ENCODE measurements at places on chromosomes 16 and 17.
A peak's percentile ranks its signal among the peaks of the same experiment; 100 is the strongest.

DNA sequence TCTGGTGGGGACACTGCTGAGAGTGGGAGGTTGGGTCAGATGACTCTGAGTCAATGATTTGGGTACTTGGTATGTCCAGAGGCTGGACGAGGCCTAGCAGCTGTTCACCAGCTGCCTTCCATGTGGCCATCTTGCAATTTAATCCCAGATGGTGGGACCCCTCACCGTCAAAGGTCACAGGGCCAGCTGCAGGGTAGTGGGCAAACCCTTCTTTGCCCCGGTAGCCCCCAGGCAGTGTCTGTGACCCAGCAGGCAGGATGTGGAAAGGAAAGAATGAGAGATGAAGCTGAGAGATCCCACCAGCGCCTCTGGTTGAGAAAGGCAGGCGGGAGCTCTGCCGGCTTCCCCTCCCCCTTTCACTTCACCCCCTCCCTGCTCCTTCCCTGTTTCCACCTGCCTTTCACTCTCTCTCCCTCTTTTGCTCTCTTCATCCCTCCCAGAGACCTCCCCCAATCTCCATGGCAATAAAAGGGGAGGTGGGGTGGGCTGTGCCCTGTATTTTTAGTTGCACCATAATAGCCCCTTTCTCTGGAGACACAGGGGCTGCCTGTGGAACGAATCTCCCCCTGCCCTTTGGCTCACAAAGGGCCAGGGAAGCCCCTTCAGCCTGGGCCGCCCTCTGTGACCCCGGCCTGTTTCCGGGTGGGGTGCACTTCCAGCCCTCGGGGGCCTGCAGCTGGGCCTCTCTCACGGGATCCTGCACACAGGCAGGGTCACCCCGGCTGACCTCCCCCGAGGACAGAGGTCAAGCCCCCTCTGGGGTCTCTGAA is 20.2 kb downstream of the CDK5RAP3 start:
- no peak for DNase-seq

GRCh38 chr17:37463039-37463438 is 26.7 kb upstream of the DUSP14 start:
- DNase-seq, result no peak

DNA sequence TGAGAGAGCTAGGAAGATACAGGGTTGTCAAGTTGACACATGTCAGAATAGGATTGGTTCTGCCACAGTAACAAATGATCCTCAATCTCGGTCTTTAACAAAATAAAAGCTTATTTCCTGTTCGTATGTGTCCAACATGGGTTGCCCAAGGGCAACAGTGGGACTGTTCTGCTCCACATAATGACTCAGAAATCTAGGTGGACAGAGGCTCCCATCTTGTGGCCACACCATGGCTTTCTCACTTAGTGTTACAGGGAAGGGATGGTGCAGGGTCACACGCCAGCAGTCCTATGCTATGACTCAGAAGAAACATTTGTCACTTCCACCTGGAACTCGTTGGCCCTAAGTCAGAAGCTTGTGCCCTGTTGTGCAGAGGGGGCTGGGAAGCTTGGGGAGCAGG is 364.9 kb downstream of the SNX29 start:
- no peak for DNase-seq

GRCh38 chr16:58684001-58684353 is 593 bp downstream of the SLC38A7 start:
- DNase-seq, result no peak

GRCh38 chr16:46884513-46885293 is 541 bp downstream of the GPT2 start:
- no peak for DNase-seq

GRCh38 chr17:77490361-77491183 is 349.8 kb downstream of the SEC14L1 start:
- no peak for DNase-seq

DNA sequence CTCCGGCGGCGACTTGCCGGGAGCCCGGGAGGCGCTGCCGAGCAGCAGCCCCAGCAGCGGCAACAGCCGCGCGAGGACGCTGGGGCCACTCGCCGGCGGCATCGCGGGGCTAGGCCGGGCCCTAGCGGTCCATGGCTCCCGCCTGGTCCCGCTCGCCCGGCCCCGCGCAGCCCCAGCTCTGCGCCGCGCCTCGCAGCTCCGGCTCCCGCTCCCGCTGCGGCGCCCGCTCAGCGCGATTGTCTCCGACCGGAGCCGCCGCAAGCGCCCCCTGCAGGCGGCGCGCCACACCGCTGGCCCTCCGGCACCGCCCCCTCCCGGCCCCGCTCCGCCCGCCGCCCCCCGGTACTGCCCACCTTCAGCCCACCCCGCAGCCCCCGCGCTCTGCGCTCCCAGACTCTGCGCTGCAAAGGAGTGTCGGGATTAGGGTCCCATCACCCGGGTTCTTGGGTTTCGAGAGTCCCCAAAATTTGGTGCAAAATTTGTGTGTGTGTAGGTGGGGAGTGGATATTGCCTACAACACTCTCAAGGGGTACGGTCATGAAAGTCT is at the start of gene FAM171A2:
Gene FAM171A2, minus strand, starts transcription at position 241 of the 547 bp plus-strand sequence. Its CDS starts 139 bp downstream, at position 102.
- peak; percentile 24 for DNase-seq
